ENCODE measurements at places on chromosomes 2 and 18. TPM values are rescaled to one million over a fixed set of nuclear protein-coding genes. Genes with fewer than 3 reads are reported as not detected.

DNA sequence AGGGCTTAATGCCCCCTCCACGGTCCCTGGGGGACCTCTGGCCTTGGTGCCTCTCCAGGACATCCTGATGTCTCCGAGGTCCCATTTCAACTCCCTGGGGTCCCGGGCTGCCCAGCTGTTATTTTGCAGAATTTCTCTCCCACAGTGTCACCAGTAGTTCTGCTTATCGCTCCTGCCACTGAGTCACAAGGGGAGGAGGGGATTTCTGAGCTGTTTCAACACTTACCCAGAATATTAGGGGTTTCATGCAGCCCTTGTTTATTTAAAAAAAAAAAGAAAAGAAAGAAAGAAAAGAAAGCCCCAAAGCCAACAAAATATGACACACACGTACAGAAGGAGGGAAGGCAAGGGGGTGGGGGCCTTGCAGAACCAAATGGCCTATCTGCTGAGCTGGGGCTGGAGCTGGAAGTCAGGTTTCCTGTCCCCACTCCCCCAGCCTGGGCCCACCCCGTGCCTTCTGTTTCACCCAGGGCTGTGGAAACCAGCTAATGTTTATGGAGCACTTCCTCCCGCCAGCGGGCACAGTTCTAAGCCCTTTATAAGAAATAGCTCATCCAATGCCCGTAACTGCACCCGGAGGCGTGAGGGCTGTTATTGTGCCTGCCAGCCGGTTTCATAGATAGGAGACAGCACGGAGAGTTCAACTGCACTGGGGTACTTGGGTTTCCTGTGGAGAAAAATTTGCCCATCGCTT, 8.4 kb upstream of the ARID5A start:
- no peaks in the 10 kb centered on the region for H3K36me3 ChIP-seq
- DNase-seq: no peak
- no peaks in the 10 kb centered on the region for H3K4me1 ChIP-seq
- no peaks in the 10 kb centered on the region for H3K27me3 ChIP-seq

DNA sequence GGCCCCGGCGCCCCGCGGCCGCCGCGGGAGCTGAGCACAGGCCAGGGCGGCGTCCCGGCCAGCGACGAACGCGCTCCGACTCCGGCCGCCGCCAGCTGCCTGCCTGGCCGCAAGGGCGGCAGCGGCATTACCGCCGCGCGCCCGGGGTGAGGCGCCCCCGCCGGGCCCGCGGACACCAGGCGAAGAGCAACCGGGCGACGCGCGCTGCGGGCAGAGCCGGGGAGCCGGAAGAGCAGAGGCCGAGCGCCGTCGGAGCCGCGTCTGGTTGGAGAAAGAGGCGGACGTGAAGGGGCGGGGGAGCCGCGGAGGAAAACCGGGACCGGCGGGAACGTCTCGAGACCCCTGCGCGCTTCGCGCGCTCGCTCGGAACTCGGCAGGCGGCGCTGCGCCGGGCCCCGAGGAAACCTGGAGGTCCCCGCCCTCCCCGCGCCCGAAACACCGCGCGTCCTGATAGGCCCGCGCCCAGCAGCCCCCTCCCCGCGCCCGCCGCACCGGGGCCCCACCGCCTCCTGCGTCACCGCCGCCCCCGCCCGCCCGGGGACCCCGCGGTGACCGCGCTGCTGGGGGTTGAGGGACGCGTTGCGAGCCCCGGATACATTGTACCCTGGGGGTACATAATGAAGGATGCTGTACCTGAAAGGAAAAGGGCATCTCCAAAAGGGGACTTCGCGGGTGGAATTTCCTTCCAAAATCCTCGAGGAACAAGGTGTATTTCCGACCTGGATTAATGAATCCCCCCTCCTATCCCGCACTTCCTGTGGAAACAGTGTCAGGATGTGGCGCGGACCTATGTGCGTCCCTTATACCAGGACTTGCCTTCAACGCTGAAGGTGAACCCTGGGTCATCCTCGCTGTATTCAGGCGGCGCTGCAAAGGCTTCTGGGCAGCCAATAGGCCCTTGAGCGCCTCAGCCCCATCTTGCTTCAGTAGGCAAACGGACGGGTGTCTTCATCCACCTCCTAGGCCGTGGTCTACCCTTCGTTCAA, 1.0 kb upstream of the B4GALT6 start:
- peak; percentile 83 for DNase-seq
- H3K27ac ChIP-seq: peak overlapping the region; percentile 45
- H3K36me3 ChIP-seq: no peaks in the 10 kb centered on the region
- H3K4me3 ChIP-seq: peak overlapping the region; percentile 67

DNA sequence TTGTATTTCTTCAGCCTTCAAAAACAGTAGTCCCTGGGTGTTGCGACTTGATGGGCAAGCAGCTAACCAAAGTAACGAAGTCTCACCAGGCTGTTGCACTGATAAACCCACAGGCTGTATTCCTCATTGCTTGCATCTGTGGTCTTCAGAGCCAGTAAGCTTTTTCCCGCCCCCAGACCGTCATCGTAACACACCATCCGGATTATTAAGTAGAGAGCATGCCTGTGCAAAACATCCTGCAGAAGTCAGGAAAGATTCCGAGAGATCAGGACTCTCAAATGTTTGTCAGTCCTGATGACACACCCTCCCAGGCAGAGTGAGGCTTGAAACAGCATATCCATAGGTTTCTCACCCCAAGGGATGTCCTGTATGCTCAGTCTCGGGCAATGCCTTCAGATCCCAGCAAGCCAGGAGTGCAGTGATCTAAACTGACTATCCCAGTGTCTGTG, 15.9 kb downstream of the ITGB1BP1 start:
- no peak for DNase-seq
- no peaks in the 10 kb centered on the region for H3K27me3 ChIP-seq
- no peaks in the 10 kb centered on the region for H3K4me1 ChIP-seq
- no peak overlapping the region for H3K27ac ChIP-seq

GRCh38 chr2:175575346-175576258, 394.1 kb upstream of the ATP5MC3 start:
- H3K27me3 ChIP-seq: no peaks in the 10 kb centered on the region
- no peak for DNase-seq
- no peaks in the 10 kb centered on the region for H3K4me1 ChIP-seq
- no peak overlapping the region for H3K27ac ChIP-seq

Gene MSTN
- not detected for total RNA-seq

Gene SPRED2
- 49.9 TPM for total RNA-seq

- H3K36me3 ChIP-seq: no peaks in the 10 kb centered on the region
- H3K4me1 ChIP-seq: no peaks in the 10 kb centered on the region
- no peaks in the 10 kb centered on the region for H3K27me3 ChIP-seq
- no peak for DNase-seq
- H3K4me3 ChIP-seq: no peak overlapping the region
Measured at GRCh38 chr2:233267516-233268245, 16.2 kb downstream of the ATG16L1 start.

DNA sequence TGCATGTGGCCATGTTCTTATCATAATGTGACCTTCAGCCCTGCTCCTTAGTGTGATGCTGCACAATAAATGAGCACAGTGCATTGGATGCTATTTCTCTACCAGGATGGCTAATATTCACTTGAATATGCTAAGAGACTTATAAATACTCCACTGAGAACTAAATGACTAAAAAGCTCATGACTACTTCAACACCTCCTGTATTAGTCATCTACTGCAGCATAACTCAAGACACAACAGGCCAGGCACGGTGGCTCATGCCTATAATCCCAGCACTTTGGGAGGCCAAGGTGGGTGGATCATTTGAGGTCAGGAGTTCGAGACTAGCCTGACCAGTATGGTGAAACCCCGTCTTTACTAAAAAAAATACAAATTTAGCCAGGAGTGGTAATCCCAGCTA, 213.4 kb downstream of the RND3 start:
- no peak overlapping the region for H3K27ac ChIP-seq
- H3K27me3 ChIP-seq: no peaks in the 10 kb centered on the region
- H3K4me1 ChIP-seq: peaks cover 13% of the 10 kb centered on the region
- no peaks in the 10 kb centered on the region for H3K36me3 ChIP-seq
- no peak for DNase-seq

- DNase-seq: no peak
- H3K27me3 ChIP-seq: no peaks in the 10 kb centered on the region
- H3K4me3 ChIP-seq: no peak overlapping the region
Measured at GRCh38 chr18:12907258-12907925, 23.4 kb upstream of the PTPN2 start.

Gene MC5R
- not detected for total RNA-seq

GRCh38 chr18:76446321-76447257, 48.5 kb downstream of the ZNF516 start:
- no peak overlapping the region for H3K4me3 ChIP-seq
- H3K4me1 ChIP-seq: no peaks in the 10 kb centered on the region
- no peaks in the 10 kb centered on the region for H3K27me3 ChIP-seq
- no peak for DNase-seq
- H3K27ac ChIP-seq: no peak overlapping the region
- H3K36me3 ChIP-seq: no peaks in the 10 kb centered on the region

DNA sequence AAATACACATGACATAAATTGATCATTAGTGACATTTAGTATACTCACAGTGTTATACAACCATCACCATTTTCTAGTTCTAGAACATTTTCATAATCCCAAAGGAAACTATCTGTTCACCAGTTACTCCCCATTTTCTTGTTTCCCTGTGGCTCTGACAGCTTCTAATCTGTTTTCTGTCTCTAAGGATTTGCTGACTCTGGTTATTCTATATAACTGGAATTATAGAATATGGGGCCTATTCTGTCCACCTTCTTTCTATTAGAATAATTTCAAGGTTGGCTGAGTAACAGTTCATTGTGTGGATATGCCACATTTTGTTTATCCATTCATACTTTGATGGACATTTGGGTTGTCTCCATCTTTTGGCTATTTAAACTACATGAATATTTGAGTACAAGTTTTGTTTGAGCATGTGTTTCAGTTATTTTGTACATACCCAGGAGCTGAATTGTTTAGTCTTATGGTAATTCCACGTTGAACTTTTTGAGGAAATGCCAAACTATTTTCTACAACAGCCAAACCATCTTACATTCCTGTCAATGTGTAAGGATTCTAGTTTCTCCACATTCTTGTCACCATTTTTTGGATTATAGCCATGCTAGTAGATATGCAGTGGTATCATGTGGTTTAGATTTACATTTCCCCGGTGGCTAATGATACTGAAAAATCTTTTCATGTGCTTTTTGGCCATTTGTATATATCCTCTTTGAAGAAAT, 20.5 kb downstream of the KIAA1328 start:
- H3K4me1 ChIP-seq: no peaks in the 10 kb centered on the region
- H3K4me3 ChIP-seq: no peak overlapping the region
- DNase-seq: no peak
- H3K36me3 ChIP-seq: no peaks in the 10 kb centered on the region

DNA sequence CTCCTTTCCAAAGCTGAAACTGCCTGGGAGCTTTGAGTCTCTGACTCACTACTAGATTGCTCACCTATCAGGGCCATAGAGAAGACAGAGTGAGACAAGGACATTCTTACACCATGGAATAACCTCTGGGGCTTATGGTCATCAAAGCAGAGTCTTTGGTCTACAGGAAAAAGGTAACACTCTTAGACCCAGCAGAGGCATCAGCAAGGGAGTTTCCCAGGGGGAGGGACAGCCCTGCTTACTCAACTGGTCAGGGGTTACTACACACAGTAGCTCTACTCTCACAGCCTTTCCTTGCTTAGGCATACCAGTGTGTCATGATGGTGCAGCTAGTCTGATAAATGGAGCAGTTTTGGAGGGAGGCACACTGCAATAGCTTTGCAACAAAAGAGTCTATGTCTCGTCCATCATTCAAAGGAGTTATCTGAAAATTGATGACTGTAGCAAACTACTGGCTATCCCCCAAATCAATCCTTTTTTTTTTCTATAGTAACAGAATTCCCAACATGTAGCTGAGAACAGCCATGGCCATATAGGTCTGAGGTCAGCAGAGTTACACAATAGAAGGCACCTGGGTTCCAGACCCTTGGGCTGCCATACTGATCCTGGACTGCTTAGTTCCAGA, 22.4 kb upstream of the CD28 start:
- H3K4me3 ChIP-seq: no peak overlapping the region
- peak; percentile 65 for DNase-seq
- H3K27me3 ChIP-seq: no peaks in the 10 kb centered on the region
- H3K4me1 ChIP-seq: peaks cover 54% of the 10 kb centered on the region
- no peaks in the 10 kb centered on the region for H3K36me3 ChIP-seq
